ENCODE measurements at places on chromosomes 4 and X.

DNA sequence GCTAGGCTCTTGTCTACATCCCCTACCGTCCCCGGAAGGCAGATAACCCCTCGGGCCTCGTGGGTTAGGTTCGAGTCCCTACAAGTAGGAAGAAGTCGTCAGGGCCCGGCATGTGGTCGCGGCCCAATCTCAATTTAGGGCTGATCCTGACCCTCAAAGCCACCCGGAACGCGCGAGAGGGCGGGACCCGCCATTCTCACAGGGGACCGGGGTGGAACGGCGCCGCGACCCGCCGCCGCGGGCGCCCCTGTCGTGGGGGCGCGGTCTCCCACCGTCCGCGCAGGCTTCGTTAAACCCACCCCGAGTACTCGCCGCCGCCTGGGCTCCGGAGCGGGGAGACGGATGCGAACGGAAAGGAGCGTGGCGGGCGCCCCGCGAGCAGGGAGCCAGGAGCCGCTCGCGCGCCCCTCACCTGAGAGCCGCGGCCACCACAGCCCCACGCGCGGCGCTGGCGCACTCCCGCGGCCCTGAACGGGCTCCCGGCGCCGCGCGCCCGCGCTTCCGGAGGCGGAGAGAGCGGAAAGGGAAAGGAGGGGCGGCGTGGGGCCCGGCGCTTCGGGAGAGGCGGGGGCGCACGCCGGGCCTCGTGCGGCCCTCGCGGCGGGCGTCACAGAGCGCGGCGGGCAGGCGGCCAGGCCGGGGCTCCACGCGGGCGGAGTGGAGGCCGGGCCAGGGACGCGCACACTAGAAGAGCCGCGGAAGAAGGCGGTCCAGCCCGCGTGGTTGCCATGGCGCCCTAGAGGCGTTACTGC, at the start of gene CFAP97:
Gene CFAP97 (minus strand): TSS at position 515 of the 752 bp plus-strand sequence. CDS start 12,804 bp downstream, outside the sequence.
- peak; percentile 19 for DNase-seq

DNA sequence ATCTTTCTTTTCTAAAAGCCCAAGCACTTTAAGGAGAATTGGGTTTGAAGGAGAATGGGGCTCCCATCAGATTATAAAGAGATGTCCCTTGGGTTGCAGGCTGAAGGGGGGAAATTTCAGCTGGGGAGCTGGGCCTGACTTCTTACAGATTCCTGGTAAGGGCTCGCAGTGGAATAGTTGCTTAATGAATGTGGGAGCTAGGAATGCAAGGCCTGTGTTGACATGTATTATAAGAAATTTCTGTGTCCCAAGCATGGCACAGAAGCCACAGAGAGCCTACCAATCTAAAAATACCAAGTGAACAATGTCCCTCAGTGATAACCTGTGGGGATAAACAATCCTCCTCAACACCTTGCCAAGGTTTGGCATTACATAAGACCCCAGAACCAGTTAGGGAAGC, 39.3 kb upstream of the WNK3 start:
- no peak for DNase-seq

DNA sequence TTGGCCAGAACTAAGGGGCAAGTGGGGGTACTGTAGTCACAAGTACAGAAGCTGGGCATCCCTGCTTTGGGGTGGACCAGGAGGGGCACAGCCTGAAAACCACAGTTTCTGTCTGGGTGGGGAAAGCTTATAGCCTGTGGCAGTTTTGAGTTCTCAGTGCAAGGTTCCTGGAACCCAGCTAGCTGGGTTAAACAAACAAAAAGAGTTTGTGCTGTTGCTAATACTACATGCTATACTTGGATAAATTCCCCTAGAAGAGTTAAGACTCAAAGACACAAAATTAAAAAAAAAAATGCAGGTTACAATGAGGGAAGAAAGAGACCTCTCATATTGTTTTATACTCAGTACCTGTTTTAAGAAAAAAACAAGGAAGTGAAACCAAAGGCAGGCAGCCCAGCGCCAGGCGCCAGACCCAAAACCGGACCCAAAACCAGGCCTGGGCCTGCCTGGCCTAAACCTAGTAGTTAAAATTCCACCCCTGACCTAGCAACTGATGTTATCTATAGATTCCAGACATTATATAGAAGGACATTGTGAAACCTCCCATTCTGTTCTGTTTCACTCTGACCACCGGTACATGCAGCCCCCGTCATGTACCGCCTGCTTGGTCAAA, 50.8 kb downstream of the SLC2A9 start:
- no peak for DNase-seq

GRCh38 chr4:150007512-150007911, 70.7 kb upstream of the DCLK2 start:
- DNase-seq, result no peak

GRCh38 chr4:24496597-24496996, 87.8 kb downstream of the DHX15 start:
- no peak for DNase-seq

- peak; percentile 73 for DNase-seq
Measured at GRCh38 chr4:159055833-159056232, 47.0 kb upstream of the RAPGEF2 start.

GRCh38 chr4:120667102-120667501, 255.4 kb downstream of the PRDM5 start:
- DNase-seq, result no peak

- DNase-seq, result no peak
Measured at GRCh38 chr4:43360296-43360695, 467.8 kb downstream of the GRXCR1 start.

DNA sequence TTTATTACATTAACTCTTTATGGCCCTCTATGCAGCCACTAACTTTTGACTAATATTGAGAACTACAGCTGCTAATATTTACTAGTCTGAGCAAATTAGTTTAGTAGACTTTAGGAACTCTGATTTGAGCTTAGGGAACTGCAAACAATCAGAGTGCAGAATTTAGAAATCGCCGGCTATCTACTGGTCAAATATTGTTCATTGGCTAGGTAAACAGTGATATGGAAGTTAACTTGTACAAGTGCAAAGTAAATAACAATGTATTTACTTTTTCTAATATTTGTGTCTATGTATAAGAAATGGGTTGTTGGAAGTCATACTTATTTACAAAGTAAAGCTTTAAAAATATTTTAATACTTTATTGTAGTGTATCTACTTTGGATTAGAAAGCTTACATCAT, 279.6 kb downstream of the CFAP299 start:
- DNase-seq, result no peak

DNA sequence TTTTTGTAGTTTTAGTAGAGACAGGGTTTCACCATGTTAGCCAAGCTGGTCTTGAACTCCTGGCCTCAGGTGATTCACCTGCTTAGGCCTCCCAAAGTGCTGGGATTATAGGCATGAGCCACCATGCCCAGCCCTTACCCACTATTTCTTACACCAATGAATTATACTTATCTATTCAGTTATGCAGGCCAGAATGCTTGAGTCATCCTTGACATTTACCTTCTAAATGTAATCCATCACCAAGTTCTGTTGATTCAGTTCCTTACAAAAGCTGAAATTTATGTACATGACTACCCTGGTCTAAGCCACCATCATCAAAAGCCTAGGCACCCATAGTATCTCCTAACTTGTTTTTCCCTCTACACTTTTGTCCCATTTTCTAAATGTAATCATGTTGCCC, 585.7 kb downstream of the IL15 start:
- DNase-seq, result no peak

- no peak for DNase-seq
Measured at GRCh38 chrX:46381630-46382029, 163.6 kb downstream of the ZNF674 start.

DNA sequence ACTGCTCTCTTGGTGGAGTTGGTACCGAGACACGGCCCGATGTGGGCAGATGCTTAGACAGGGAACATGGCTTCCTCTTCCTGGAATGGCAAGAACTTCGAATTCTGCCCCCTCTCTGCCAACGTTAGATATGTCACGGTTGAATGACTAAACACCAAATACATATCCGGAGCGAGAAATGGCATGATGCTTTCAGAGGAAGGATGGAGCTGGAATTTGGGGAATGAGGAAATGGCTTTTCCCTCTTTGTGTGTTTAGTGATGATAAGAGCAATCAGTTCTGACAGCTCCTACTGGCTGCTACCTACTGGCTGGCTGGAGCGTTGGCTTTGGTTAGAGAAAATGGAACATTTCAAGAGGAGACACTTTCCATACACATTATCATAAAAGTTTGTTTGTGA, 140.0 kb downstream of the DHRSX start:
- DNase-seq, result no peak

GRCh38 chr4:32824336-32824735, 2104.2 kb downstream of the PCDH7 start:
- no peak for DNase-seq

DNA sequence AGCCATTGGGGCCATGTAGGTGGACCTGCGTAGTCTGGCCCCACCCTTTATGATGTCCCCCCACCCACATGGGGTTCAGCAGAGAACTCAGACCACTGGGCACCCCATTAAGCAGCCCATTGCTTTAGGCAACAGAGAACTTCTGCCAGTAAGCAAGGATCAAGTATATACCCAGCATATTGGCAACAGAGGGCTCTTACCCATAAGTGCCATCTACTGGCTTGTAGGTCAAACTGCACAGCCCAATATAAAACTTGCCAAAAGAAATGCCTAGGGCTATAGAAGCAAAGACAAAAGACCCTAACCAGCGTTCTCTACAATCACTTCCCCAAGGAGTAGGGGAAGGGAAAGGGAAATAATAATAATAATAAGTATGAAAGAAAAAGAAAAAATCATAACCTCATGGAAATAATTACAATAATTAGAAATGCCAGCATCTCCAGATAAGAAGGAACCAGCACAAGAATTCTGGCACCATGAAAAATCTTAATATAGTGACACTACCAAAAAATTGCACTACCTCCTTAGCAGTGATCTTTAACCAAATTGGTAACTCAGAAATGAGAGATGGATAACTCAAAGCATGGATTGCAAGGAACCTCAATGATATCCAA, 1090.7 kb downstream of the FAT4 start:
- DNase-seq, result no peak

GRCh38 chr4:135277068-135277979, 1075.7 kb upstream of the PABPC4L start:
- DNase-seq, result no peak

GRCh38 chr4:115562506-115562905, 449.1 kb upstream of the NDST4 start:
- DNase-seq, result no peak

- no peak for DNase-seq
Measured at GRCh38 chr4:142404191-142404611, 441.9 kb downstream of the INPP4B start.

GRCh38 chr4:101649790-101650515, 140.6 kb upstream of the BANK1 start:
- no peak for DNase-seq

DNA sequence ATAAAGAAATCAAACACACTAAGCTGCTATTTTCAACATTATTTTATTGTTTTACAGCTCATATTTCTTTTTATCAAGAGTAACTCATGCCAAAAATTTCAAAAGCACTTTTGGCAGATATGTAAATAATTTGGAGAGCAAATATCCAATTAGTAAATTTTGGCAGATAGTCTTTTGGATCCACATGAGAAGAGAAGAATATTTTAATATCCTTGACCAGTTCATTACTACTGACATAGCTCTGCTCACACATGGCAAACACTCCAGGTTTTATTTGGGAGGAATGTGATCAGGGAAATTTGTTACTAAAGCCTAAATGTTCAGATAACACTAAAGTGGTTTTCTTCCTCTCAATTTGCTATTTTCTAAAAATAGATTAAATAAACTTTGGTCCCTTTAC, 1054.3 kb downstream of the FAT4 start:
- no peak for DNase-seq

GRCh38 chr4:3784454-3785291, 18.5 kb downstream of the ADRA2C start:
- peak; percentile 67 for DNase-seq

DNA sequence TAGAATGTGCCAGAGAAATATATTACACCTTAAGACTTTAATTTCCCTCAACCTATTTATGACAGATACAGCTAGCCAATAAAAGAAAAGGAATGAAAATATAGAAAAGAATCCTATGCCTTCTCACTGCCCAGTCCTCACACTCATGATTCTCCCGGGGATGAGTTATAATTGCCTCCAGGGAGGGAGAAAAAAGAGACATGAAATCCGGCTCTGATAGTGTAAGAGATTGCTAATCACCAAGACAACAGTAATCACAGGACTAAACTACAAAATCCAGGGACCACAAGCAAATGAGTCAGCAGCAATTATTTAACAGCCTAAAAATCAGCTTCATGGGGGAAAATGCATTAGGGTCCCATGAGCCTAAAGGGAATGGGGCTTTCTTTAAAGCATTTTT, 95.9 kb upstream of the DUSP21 start:
- no peak for DNase-seq

DNA sequence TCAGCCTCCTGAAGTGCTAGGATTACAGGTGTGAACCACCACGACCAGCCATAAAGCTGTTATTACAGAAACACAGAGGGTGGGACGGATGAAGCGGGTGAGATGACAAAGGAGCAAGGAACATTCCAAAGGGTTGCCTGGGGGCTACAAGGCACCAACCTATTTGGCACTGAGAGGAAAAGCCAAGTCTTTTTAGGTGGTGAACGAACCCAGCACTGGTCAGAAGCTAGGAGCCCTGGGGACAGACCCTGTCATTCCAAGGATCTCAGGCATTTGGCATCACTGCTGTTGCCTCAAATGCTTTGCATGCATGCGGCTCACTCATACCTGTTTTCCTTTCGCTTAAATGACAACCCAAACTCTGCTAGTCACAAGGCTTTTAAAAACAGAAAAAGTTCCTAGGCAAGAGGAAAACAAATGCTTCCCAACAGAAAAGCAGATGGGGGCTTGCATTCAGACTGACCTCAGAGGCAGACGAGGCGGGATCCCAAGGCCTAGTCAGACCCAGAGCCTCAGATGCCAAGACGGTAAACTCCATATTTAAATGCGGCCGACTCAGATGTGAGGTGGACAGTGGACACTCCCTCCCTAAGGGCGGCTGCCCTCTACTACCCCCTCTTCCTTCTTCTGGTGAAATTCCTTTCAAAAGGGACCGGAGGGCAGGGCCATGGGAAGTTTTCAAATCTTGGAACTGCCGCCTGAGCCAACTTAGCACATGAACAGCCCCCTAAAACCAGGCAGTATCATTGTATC, 4.5 kb downstream of the MAP7D2 start:
- DNase-seq, result no peak

All from NCI-H526 treated with DMSO at 0.1 percent for 48 hours (cell line).